SK-MEL-5 (cell line): ENCODE measurements at places on chromosomes 2 and 18. TPM values are rescaled to one million over a fixed set of nuclear protein-coding genes. Genes with fewer than 3 reads are reported as not detected.
A peak's percentile ranks its signal among the peaks of the same experiment; 100 is the strongest.

DNA sequence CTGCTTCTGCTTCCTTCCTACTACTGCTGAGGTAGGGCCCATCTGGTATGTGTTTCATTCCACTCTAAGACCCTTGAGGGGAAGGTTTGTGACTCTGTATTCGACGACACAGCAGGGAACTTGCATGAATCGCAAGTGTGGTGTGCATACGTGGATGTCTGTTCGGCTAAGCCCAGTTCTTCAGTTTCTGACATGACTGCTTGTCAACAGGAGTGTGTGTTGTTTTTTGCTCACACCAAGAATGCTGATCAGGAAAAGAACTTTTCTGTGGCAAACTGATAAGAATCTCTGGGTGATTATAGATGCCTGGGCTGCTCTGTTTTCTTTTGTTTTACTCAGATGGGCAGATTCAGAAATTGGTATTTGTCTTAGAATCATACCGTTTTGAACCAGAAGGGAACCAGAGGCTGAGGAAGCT is 22.0 kb downstream of the TNFRSF11A start:
- no peak for DNase-seq

DNA sequence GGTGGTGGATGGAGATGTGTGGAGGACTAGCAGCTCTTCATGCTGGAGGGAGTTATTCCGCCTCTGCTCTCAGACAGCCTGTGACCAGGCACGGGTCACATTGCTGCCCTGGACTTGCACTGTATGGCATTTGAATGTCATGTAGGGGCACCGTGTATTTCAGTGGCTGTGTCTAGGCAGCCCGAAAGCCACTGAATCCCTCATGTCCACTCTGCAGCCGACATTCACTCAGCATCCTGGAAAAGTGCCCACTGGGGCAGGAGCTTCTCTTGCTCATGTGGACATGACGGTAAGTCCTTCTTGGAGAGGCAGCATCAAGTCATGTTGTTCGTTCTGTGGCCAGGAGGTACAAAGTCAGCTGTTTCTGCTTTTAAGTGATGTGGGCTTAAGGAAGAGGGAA is 127.9 kb downstream of the SH3RF3 start:
- DNase-seq = no peak

DNA sequence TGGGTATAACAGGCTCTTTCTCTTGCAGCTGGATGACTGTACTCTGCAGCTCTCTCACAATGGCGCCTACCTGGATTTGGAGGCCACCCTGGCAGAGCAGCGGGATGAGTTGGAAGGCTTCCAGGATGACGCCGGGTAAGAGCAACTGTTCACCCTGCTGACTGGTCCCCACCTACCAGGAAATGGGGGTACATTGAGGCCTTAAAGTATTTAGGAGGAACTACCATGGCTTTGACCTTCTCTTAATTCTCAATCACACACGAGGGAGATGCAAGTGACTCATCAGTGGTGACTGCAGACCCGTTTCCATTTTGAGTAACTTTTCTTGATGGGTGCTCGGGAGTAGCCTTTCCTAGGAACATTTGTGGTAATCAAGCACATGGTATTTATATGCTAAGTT is 58.0 kb downstream of the FHOD3 start:
- DNase-seq = no peak

- no peak for DNase-seq
These were observed 28.5 kb upstream of the ALPP start for GRCh38 chr2:232349946-232350635.

GRCh38 chr2:232750135-232750671 is 26.2 kb downstream of the KCNJ13 start:
- DNase-seq = no peak

DNA sequence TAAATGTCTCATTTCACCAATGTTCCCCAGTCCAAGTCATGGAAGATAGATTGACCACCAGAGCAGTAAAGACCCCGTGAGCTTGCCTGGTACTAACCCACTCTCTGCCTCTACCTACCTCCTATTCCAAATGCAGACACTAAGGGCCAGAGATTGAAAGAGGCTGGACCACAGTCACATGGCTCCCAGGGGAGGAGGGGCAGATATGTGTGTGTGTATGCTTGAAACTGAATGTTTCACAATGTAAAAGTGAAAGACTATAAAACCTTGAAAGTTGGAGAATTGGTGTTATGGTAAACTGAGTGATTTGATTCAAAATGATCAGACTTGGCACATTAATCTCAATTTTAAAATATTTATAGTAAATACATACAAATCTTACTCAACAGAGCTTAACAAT is 21.7 kb upstream of the KLHL29 start:
- DNase-seq = no peak

- no peak for DNase-seq
These were observed 212.0 kb downstream of the TWIST2 start for GRCh38 chr2:239059854-239060253.

DNA sequence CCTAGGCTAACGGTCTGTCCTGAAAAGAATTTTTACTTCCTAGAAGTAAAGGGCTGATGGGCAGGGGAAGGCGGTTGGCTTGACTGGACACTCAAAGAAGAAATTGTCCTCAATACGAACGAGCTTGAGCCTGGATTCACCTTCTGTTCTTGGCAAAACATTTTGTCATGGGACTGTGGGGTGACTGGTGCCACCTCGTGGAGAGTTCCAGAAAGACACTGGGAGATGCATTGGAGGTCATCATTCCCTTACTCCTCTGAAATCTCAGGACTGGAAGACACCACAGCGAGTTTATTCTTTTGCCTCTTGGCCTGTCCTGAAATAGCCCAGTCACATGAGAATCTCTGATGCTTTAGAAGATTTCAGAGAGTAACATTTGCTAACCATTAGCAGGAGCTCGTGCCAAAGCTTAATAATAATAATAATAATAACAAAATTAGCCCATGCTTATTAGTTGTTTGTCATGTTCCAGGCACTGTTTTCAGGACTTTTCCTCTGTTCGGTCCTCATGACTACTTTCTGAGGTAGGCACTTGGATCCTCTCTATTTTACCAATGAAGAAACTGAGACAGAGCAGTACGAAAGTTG is 44.5 kb downstream of the TMEM182 start:
- DNase-seq = peak; percentile 89

- no peak for DNase-seq
These were observed 122.6 kb upstream of the PIEZO2 start for GRCh38 chr18:11271954-11272353.

GRCh38 chr2:8266563-8266962 is 415.3 kb upstream of the ID2 start:
- DNase-seq = no peak

- DNase-seq = no peak
These were observed 96.1 kb upstream of the CSRNP3 start for GRCh38 chr2:165373278-165374010.

GRCh38 chr2:205792908-205793307 is 110.6 kb downstream of the NRP2 start:
- no peak for DNase-seq

GRCh38 chr2:43133708-43134570 is 92.5 kb downstream of the ZFP36L2 start:
- no peak for DNase-seq

The AMMECR1L gene
- 25.3 and 28.8 TPM in 2 replicates for total RNA-seq

The DQX1 gene
- total RNA-seq = 0.16 and 0.21 TPM in 2 replicates

The NDC80 gene
- 27.7 and 28.5 TPM in 2 replicates for total RNA-seq

The MRO gene
- 3.1 and 5.5 TPM in 2 replicates for total RNA-seq
